ENCODE measurements at places on chromosomes 5 and 9.

DNA sequence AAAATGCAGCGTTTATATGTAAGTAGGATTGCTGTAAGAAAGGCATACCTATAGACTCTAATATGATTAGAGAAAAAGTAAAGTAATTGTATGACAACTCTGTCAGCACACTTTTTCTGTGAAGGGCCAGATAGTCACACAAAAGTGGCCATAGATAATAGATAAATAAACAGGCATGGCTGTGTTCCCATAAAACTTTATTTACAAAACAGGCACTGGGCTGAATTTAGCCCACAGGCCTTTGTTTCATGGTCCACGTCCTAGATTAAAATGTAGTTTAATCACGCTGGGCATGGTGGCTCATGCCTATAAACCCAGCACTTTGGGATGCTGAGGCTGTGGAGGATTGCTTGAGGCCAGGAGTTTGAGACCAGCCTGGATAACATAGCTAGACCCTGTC is 8.7 kb upstream of the TXNDC8 start:
- no peak for DNase-seq

DNA sequence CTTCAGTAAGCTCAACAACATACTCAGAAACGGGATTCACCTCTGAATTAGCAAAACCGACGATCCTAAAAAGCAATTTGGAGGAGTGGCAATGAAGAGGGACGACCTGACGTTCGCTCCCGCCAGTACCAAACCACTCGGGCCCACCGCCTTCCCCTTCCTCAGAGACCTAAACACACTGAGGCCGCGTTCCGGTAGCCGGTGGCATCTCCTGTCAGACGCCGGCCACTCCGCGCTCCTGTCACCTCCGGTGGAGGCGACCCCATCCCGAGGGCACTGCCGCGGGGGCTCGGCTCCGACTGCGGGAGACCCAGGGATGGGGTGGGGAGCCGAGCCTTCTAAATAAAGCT is 617 bp downstream of the PPP6C start:
- no peak for DNase-seq

GRCh38 chr9:116806075-116806474 is 119.0 kb downstream of the TRIM32 start:
- no peak for DNase-seq

DNA sequence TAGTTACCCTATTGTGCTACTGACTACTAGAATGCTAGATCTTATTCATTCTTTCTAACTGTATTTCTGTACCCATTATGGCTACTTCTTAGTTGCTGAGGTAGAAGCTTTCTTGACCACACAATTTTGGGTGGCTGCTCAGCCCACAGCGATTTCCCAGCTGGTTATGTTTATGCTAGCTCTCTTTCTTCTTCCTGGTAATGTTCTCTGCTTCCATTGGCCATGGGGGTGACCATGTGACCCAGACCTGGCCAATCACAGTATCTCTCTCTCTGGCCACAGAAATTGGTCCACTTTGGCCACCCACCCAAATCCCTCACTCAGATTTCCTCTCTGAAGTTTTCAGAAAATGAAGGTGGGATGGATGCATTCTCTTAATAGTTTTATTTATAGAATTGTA is 427.9 kb upstream of the CLINT1 start:
- no peak for DNase-seq

DNA sequence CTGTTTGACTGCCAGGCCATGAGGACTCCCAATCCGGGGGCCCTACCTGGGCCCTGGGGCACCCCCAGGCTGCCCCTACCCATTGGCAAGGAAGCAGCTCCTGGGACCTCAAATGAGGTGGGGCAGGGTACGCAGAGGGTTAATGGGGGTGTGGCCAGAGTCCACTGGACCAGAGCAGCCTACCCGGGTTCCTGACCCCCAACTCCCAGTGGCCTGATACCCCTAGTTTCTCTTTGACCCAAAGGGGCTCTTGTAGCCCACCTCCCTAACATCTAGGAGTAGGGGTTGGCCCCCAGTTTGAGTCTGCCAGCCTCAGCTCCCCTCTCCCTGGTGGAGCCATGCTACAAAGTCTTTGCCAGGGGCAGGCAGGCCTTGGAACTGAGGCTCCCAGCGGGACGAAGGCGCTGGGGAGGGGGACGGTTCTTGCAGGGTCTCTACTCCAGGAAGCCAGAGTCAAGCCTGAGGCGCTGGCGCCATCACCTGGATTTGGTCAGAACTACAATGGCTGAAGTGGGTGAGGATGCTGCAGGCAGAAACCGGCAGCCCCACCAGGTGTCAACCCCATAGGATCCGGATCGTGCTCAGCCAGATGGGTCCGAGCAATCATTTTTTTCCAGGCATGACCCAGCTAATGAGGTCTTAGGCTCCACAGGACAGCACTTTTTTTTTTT is 8.4 kb upstream of the CERCAM start:
- DNase-seq = peak; percentile 26

DNA sequence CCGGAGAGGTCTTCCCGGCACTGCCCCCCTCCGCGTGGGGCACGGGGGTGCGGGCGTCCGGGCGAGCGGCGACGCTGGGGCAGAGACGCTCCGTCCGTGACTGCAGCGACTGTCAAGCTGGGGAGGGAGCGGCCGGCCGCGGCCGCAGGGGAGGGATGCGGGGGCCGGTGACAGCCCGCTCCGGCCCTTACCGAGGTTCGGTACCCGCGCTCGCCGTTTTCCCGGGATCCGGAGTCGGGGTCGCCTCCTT is 400 bp downstream of the KDM4C start:
- no peak for DNase-seq

GRCh38 chr9:72205513-72205912 is 56.3 kb downstream of the GDA start:
- DNase-seq = no peak

GRCh38 chr5:37966291-37966690 is 126.5 kb upstream of the GDNF start:
- DNase-seq = no peak

DNA sequence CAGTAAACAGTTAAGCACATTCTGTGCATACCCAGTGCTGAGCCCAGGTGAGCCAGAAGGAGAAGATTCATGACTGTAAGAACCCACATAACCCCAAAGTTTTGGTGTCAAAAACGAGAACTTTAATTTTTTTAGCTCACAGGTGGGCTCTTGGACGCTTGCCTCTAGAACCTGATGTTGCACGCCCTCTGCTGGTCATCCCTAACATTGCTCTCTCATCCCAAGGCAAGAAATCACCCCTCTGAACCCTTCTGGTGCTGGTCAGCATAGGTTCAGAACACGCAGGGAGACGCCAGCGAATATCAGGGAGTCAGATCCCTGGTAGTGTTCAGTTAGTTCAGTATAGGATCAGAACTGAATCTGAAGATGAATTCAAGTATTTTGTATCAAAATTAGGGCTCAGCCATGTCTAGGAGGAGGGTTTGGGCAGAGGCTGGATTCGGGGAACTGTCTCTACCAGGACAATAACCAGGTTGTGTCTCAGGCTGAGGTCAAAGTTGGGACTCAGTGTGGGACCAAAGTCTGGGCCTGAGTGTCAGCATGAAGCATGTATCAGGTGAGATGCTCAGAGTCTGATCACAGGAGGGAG is 4.1 kb upstream of the DNAJB5 start:
- DNase-seq = no peak

Measured in stimulated activated CD4-positive, alpha-beta T cell treated with anti-CD3 and anti-CD28 coated beads, TNF-alpha, amount 100 ng/mL, for 4 hours (primary cell).